Fibroblast of the conjunctiva (primary cell): ENCODE measurements at places on chromosomes 6 and 20.

- DNase-seq: no peak
Observed at GRCh38 chr6:34865107-34865506, 22.7 kb downstream of the TAF11 start.

GRCh38 chr6:7324520-7324919 is 11.5 kb upstream of the SSR1 start:
- DNase-seq: no peak

- no peak for DNase-seq
Observed at GRCh38 chr20:547394-547793, 3.8 kb upstream of the CSNK2A1 start.

DNA sequence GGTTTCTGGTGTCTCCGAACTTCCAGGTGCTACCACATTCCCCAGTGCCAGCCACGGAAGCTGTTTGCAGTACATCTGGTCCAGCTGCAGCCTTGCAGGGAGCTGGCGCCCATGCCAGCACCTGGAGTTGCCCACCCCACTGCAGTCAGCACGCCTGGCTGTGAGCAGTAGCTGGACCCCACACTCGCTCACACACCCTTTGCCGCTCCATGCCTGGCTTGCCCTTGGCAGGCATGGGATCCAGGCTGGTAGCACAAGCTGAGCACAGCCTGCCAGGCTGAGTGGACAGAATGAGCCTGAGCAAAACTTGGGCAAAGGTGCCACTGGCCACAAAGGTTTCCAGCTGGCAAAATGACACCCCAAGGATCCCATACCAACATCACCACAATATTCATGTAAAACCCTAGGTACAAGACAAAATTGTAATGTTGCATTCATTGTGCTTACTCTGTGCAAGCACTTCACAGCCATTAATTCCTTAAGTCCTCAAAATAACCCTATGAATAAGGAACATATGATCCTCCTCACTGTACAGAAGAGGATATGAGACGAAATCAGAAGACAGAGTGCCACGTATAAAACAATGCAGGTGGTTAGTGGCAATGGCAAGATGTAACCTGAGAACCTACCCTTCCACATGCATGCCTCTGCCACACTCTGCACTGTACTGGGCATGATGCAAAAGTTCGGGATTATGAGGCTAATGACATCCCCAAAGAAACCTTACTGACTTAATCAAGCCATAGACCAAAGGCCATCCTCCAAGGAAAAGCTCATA is 18.3 kb downstream of the KIF16B start:
- DNase-seq: no peak

GRCh38 chr6:43286980-43287716 is 10.9 kb upstream of the SLC22A7 start:
- no peak for DNase-seq

DNA sequence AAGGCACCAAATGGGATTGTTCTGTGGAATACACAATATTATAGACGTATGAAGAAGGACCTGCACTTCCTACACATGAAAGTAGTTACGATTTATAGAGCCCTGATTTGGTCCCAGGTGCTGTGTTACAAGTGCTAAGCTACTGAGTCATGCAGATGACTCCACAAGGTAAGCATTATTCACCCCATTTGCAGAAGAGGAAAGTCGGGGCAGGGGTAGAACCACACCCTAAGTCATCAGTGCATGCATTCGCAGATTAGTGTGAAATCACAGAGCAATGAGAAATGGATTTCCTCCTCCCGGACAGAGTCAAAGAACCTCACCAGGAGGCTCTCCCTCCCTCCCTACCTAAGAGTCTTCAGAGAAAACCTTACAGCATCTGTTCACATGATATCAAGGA is 279.5 kb downstream of the LRFN2 start:
- DNase-seq: no peak

DNA sequence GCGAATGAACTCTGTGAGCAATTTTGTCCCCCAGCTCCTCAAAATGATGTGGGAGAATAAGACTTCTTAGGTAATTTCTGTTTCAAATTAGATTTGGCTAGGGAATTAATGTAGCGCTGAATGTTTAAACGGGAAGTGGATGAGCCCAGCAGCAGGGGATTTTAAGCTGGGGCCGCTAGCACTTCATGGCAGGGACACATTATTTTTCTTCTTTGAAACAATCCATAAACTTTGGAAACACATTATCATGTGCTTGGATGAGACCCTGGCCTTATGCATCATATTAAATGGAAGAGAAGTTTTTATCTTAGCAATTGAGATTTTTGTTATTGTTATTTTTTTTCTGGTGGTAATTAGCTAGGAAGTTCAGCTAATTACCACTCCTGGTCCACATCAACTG is 74.2 kb upstream of the FUCA2 start:
- DNase-seq: no peak

- no peak for DNase-seq
Observed at GRCh38 chr6:167420858-167421766, 96.2 kb downstream of the TTLL2 start.

- DNase-seq: no peak
Observed at GRCh38 chr6:43541774-43542471, 25.0 kb downstream of the POLR1C start.

DNA sequence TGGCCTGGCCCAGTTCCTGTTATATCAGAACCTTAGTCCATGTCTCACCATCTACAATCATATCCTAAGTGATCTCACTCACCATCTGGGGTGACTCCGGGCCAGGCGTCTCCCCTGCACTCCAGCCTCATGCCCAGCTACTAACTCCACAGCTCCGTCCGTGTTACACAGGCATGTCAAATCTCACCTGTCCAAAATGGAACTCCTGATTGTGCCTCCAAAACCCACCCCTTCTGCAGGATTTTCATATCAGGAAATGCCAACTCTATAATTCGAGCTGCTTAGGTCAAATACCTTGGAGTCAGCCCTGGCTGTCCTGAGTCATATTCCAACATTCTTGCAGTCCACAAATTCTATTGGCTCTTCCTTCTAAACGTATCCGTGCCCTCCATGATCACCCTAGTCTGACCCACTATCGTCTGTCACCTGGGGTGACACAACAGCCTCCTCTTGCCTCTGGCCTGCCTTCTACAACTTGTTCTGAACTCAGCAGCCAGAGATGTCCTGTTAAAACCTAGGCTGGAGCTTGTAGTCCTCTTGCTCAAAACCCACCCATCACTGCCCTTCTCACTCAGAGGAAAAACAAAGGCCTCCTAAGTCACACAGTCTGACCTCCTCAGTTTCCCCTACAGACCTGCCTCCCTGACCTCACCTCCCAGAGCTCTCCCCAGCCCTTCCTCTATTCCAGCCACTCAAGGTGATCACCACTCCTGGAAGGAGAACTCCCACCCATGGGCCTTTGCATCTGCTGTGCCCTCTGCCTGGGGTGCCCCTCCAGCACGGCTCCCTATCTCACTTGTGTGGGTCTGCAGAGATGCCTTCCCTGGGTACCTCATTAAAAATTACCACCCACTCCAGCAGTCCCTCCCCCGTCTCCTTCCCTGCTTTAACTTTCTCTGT is 85.3 kb upstream of the SIRPA start:
- DNase-seq: no peak

DNA sequence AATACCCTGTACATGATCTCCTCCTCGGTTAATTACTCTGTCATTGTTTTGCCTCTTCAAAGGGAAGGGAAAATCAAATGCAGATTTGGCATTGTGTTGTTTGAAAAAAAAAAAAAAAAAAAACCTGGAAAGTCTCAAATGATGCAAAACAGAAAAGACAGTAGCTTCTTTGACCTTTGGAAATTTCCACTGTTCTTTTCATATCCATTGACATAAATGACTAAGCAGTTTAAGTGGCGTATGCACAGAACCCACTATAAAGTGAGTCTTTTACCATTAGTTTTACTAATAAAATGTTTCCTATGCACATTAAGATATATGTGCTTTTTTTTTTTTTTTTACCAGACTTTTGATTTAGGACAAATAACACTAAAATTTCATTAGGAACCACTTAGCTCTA is 704.3 kb downstream of the TFAP2A start:
- no peak for DNase-seq

- DNase-seq: no peak
Observed at GRCh38 chr6:160331204-160331603, 17.0 kb upstream of the SLC22A3 start.

DNA sequence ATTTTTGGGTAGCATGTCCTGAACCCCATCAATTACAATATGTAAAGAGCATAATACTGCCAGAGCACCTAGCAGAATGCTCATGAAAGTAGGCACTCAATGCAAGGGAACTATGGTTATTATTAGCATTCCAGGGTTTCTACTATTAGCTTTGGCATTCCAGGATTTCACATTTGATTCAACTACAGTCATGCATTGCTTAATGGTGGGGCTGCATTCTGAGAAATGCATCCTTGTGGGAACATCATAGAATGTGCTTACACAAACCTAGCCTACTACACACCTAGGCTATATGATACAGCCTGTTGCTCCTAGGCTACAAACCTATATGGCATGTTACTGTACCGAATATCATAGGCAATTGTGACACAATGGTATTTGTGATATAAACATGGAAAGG is 247.8 kb downstream of the CD83 start:
- no peak for DNase-seq
